Anterior cingulate cortex (tissue), 58 donors: ENCODE measurements at places on chromosomes 5 and 9.

- DNase-seq = no peak
Measured at GRCh38 chr5:141507387-141508091, 18.7 kb downstream of the PCDHGC5 start.

GRCh38 chr5:151808451-151809169, 36.9 kb downstream of the G3BP1 start:
- no peak for DNase-seq

DNA sequence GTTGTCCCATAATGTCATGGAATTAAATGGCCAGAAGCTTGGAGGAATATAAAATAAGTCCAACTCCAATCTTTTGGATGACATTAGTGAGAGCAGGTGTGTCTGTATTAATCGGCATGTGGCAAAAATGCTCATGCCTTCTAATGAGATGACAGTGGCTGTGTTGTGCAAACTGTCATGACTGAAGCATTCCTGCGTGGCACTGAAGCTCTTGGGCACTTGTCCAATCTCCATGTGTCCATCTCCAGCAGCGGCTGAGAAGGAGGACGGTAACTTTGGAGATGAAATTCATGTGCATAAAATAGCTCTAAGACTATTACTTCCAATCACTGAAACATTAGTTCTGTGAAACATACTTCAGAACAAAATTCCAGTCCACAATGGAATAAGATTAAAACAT, 697.5 kb upstream of the GRAMD2B start:
- no peak for DNase-seq

DNA sequence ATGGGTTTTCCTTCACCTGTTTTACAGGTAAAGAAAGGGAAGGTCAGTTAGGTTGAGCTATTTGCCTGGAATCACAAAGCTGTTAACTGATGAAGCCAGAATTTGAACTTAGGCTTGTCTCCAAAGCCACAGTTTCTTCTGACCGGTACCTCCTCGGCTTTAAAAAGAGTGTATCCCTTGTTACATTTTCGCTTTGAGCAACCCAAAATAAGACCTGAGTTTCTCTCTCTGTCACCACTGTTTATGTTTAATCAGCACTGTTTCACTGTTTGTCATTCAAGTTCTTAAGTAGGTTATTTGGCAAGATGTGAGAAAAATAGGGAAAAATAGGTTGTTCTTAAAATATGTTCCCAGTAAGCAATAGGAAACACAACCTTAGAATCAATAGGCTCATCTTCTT, 84.6 kb downstream of the VCAN start:
- DNase-seq = no peak

DNA sequence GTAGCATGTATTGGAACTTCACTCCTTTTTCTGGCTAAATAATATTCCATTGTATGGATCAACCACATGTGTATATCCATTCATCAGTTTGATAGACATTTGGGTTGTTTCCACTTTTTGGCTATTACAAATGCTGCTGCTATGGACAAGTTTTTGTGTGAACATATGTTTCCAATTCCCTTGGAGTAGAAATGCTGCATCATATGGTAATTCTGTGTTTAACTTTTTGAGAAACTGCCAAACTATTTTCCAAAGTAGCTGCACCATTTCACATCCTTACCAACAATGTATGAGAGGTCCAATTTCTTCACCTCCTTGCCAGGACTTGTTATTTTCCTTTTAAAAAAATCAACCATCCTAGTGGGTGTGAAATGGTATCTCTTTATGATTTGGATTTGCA, 8.4 kb downstream of the FRRS1L start:
- DNase-seq = no peak

DNA sequence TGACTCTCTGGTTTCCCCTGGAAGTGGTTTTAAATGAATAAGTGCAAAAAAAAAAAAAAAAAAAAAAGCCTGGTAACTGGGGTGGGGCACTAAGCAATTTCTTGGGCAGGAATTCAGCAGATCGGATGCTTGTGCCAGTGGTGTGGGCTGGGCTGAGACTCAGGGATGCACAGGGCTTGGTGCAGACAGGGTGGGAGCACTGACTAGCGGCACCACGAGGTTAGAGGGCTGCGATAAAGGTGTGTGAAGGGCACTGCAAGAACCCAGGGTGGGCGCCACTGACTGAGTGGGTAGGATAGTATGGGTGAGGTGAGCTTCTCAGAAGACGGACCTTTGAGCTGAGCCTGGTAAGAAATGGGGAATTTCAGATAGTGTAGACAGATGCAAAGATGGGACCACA, 45.5 kb upstream of the CPLX2 start:
- no peak for DNase-seq

GRCh38 chr5:134029156-134029555, 24.4 kb upstream of the VDAC1 start:
- DNase-seq = no peak
